Activated CD4-positive, alpha-beta T cell treated with anti-CD3 and anti-CD28 coated beads for 36 hours (primary cell): ENCODE measurements at places on chromosomes 5 and 9.

DNA sequence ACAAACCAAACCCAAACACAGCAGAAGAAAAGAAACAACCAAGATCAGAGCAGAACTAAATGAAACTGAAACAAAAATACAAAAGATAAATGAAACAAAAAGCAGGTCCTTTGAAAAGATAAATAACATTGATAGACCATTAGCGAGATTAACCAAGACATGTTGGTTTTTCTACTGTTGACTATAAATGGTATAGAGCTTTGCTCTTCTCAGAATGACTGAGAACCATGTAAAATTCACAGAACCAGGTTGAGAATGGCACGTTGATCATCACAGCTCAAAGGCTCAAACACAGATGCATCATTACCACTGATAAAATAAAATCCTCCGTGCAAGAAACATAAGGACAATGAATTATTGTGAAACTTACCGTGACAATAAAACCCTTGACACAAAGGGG, 105.2 kb downstream of the MARCHF11 start:
- DNase-seq: no peak

DNA sequence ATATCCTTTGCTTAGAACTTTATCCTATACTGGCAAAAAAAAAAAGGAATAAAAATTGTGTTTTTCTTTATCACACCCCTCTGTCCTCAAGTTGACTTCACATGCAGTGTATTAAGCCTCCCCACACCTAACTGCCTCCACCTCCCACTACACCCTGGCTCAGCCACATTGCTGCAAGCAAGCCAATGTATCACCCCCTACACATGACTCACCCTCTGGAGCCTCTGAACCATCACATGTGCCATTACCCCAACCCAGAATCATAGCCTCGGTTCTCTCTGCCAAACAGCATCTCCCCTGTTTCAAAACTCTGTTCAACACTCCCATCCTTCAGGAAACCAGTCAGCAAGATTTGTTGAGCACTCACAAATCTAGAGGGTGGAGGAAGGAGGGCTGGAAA, 209.0 kb downstream of the CWC27 start:
- peak; percentile 8 for DNase-seq

- peak; percentile 13 for DNase-seq
Observed at GRCh38 chr9:90942555-90942954, 140.9 kb downstream of the SYK start.

DNA sequence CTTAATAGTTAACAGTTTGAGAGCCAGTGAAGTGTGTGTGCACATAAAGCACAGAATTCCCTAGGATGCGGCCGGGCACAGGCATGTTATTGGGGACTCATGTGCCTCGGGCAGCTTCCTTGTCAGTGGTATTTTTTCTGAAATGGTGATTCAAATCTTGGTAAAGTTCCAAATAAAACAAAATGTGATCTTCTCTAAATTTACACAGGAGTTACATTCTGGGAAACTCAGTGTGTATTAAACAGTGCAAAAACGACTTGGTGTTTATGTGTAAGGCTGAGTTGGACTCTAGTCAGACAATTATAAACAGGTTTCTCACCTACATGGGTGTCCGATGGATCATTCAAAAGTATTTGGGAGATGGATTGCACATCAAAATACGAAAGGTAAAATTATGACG, 48.9 kb downstream of the BOD1 start:
- no peak for DNase-seq

DNA sequence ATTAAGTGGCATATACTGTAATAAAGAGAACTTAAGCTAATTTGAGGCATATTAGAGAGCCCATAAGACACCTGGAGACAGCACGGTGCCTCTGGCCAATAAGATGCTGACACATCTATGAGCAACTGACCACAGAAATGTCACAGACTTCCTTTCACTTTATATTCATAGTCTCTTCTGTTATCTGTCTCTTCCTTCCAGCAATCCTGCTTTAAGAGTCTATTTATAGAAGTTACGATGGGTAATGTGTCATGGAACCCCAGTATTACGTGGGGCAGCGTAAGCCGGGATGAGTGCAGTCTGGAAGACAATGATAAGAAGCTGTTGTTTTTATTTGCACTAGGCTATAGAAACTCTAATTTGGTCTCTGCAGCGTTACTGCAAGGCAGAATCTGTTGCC, 136.8 kb downstream of the CFAP90 start:
- no peak for DNase-seq

DNA sequence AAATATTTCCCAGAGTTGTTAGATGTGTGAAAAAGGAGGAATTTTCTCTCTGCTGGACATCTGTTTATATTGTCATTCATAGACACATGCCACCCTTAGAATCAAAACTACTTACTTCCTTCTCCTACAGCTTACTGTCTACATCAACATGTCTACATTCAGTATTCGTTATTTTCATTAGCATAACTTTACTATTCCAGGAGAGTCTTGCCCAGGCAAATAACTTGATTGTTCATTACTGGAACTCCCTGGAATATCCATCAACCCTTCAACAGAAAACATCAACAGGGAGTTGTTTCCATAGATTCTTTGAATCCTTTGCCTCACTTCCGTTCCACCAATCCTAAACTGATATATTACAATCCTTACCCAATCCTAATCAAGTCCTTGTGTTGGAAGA, 457.5 kb upstream of the ZNF608 start:
- DNase-seq: no peak

DNA sequence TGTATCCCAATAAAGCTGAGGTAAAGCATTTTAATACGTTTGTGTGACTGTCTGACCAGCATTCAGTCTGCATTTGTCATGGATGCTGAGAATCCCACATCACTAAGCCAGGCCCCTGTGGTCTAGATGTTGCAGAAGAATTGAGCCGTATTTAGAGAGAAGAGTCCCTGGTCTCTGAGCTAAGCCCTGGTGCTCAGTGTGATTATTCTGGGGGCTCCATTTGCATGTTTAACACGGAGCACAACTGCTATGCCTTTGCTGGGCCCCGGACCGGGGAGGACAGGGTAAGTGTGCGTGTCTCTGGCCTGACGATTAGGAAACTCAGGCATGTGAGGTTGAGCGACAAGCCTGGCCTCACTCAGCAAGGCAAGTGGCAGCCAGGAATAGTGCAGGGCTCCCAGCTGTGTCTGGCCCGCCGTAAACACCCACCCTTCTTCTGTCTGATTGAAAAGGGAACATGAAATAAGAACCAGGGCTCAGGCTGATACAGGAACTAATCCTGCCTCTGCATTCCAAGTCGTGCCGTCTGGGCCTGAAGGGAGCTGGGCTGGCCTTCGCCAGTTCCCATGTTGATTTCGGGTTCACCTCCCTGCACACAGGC, 22.3 kb downstream of the FAM78A start:
- DNase-seq: no peak

DNA sequence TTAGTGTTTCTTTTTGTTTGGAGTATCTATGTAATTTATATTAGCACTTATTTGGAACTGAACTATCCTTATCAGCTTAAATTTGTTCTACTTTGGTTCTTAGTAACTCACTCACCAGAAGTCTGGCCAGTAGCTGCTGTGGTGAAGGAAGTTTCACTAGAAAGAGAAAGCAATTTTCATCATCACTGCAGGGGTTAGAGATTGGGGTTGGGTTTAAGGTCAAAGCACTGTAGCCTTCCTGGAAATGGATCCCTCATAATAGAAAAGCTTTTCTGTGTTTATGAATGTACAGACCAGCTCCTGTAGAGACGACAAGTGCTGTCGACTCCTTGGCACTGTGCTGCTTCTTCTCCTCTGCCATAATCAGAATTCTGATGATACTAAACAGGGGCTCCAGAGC, 22.2 kb downstream of the MROH2B start:
- DNase-seq: no peak

- DNase-seq: peak; percentile 72
Observed at GRCh38 chr5:40680741-40681362, 1.1 kb downstream of the PTGER4 start.

- no peak for DNase-seq
Observed at GRCh38 chr5:28714907-28715698, 1676.7 kb upstream of the CDH9 start.

DNA sequence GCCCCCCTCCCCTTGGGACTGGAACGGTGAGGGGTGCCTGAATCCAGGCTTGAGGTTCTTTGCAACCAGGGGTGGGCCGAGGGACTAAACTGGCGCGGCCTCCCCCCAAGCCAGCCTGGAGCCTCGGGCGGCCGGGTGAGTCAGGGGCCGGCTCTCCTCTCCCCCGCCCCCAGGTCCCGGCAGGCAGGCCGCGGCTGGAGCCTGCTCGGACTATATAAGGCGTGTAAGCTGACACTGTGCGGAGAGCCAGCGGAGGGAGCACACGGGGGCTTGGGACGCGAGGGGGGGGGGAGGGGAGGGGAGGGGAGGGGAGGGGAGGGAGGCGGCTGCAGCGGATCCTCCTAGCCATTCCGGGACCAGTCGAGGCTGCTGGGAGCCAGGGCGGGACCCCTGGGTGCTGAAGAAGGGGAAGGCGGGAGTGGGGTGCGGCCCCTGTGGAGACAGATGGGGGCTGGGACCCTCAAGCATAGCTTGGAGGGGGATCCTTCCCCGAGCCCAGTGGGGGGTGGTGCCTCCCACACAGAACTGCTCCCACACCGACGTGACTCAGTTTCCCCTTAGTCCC, 595 bp downstream of the PDLIM7 start:
- DNase-seq: peak; percentile 44

DNA sequence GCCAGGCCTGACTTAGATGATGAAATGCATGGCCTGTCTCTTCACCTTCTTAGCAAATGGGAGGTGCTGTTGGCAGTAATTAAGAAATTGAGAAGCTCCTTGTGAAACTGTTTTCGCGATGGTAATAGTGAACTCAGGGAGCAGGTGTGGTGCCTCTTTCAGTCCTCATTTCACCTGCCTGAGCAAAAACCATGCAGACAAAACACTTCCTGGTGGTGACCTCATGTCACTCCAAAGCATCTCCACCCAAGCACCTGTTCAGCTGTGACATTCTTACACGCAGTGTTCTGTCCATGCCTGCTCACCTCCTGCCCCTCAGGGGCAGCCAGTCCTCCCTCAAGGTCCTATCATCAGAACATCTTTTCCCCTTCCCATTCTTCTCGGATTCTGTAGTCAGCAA, 146.5 kb downstream of the CD180 start:
- DNase-seq: no peak

DNA sequence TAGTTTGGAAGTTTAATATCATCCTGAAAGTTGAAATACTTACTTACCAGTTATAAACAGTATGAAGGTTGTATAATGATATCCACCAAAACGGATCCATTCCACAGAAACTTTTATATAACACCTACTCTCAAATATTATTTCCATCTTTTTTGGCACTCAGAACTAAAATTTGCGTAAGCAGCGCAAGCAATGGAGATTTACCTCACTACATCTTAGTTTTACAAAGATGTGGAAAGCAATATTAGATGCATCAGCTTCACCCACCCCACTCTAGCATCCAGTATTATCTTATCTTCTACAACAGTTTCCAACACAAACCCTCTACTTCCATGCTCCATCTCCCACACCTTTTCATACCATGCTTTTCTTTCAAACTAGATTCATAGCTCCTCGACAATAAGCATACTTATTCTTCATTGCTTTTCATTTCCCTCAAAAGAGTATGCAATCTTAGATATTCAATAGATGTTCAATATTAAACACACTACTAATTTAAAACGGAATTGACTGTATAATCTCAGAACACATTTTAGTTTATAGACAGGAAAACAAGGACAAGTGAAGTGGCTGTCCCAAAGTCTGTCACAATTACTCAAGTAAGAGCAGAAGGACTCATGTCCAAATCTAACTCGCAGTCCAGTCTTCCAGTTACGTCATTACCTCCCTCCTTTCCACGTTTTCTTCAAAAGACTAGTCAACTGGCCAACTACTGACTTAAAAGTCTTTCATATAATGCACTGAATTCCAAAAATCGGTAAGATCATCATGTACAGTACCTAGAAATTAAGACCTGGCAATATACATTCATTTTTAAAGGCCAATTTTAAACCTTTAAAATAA, 2.2 kb downstream of the PPP2CA start:
- no peak for DNase-seq

DNA sequence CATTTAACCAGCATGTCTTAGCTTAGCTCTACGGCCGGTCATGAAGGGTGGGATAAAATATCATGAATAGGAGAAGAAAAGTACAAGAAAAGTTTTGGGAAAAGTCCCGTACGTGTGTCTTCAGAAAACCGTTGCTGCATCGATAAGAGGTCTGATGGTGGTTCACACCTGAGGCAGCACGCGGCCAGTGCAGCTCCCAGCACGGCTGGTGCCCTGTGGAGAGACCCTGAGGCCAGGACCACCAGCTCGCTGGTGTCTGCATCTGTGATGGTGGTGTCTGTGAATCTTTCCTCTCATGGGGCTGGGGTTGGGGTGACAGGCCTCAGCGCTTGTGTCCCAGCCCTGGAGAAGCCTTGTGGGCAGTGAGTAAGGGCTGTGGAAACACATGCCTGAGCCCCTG, 148.9 kb upstream of the IRX4 start:
- DNase-seq: no peak

DNA sequence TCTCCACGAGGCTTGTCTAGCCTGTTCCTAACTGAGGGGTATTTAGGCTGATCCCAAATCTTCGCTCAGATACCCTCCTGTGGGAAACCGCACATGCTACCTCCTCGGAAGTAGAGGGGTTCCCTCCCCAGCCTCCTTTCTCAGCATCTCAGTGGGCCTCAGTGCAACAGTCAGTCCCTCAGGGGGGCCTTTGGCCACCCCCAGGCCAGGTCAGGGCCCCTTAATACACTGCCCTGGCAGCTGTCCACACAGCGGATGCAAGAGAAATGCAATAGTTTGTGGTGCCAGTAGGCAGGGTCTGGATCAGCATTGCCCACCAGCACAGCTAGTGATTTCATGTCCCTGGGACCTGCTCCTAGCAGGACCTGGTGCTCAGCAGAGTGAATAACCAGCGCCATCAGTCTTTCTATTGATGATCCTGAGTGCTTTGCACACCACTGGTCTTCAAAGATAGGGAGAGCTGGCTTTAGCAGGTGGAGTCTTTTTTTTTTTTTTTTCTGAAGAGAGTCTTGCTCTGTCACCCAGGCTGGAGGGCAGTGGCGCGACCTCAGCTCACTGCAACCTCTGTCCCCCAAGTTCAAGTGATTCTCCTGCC, 7.5 kb downstream of the PLPP7 start:
- no peak for DNase-seq

DNA sequence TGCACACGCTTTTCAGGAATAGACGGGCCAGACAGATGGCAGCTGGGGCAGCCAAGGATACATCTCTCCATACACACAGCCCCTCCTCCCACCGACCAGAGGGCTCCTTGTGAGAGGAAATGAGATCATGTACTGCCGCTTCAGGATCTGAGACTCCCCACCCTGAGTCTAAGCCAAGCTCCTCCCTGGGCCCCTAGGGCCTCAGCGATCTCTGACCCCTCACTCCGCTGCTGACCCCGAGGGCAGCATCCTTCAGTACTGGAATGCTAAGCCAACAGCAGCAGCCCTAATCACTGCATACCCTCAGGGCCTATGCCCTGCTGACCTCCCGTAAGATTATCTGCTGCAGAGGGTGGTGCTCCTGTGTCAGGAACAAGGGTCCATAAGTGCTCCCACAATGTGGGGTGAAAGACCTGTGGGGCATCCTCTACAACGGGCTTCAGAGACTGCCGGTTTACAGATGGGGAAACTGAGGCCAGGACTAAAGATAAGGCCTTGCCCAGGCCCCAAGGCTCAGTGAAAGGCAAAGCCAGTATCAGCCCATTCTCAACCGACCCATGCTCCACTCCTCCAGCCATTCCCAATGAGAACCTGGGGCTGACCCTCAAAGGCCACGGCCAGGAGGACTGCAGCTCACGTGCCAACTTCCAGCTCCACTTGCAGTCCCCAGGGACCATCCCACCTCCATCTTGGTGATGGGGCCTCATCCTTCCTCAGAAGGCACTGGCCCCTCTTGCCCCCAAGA, 37.5 kb downstream of the BICD2 start:
- no peak for DNase-seq

GRCh38 chr5:116575326-116576052, 866 bp upstream of the SEMA6A start:
- DNase-seq: peak; percentile 16

GRCh38 chr5:107954254-107954653, 283.5 kb upstream of the EFNA5 start:
- no peak for DNase-seq
